SK-N-SH (cell line): ENCODE measurements at places on chromosomes 12 and 14.
A peak's percentile ranks its signal among the peaks of the same experiment; 100 is the strongest.

DNA sequence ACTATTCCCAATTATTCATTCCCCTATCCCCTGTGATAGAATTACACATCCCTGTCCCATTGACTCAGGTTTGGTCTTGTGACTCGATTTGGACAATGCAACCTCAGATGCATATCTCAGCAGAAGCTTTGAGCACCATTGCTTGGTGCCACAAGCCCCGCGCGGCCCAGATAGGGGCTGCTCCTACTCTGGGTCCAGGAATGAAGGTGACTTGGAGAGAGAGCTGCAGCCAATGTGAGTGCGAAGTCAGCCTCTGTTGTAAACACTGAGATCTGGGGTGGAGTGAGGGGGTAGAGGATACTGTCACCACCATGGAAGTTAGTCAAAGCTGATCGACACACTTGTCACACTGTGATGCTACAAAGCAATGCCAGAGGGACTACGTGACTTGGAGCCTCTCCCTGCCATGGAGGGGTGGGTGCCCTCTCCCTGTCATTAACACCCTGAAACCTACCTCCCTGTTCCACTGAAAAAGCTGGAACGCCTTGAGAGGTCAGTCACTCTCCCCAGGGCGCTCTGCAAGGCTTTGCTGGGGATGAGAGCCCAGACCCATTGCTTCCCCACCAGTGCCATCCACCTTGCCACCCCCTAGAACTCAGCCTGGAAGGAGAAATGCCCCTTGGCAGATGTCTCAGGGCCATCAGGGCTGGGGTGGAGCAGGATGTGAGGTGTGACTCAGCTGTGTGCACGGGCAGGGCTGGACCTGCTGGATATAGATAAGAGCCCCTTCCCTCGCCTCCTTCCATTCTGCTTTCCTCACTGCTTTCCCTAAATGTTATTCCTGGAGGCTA lies 6.6 kb upstream of the PLEK2 start:
- DNase-seq: no peak

- DNase-seq: no peak
Measured at GRCh38 chr12:10397296-10397695, 7.5 kb upstream of the KLRK1 start.

- no peak for DNase-seq
Measured at GRCh38 chr12:2169940-2170339, 117.2 kb downstream of the CACNA1C start.

DNA sequence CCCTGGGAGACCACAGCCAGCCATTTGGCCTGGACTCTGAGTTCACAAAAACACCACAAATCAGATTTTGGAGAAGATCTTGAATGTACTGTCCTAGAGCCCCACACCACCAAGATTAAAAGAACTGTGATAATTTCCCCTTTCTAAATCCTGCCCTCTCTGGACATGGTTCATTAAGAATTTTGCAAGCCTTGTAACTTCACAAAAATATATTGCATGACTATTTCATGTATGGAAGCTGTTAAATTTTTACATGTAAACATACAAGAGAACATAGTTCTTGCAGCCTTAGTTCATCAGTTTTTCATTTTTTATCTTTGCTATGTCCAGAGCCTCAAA lies 97.0 kb downstream of the SCARB1 start:
- DNase-seq: no peak

- peak; percentile 16 for DNase-seq
Measured at GRCh38 chr14:35333797-35334743, 41.9 kb downstream of the PSMA6 start.

DNA sequence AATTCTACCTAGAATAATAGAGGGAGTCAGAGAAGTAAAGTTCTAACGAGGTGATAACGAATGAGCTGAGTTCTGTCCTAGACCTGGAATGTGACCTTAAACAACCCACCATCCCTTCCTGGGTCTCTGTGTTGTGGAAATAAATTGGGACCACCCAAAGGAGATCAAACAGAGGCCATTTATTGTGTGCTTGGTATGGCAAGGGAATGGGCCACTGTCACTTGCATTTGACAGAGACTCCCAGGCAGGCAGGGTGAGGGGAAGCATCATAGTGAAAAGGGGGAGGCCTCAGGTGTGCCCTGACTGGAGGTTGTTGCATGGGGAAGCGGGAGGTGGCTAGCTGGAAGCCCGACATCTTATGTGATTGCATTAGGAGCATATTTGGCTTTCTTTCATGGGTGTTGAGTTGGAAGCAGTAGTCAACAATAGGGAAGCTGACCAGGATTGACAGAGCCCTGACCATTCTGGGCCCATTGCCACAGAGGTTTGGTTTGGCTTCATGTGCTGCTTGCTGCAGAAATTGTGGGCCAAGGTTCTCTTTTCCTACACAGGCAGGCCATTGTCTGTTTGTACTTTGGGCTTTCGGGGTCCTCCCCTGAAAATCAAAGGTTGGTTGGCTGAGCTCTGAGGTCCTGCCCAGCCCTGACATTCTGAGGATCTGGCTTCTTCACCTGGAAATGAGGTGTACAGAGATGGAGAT lies 17.6 kb upstream of the FAM181A start:
- DNase-seq: no peak

DNA sequence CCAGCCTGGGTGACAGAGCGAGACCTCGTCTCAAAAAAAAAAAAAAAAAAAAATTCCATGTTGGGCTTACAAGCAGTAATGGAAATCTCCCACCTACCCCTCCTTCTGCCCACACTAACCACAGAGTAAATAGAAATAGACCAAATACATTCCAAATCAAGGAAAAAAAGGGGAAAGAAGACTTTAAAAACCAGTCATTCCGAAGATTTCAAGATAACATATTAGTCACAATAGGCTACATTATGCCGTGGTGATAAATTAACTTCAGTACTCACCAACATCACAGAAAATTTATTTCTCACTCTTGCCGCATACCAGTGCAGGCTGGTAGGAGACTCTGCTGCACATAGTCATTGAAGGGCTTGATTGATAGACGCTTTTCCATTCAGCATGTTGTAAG lies 15.5 kb upstream of the ETV6 start:
- no peak for DNase-seq

- peak; percentile 11 for DNase-seq
Measured at GRCh38 chr12:26668230-26668629, 164.8 kb downstream of the ITPR2 start.

DNA sequence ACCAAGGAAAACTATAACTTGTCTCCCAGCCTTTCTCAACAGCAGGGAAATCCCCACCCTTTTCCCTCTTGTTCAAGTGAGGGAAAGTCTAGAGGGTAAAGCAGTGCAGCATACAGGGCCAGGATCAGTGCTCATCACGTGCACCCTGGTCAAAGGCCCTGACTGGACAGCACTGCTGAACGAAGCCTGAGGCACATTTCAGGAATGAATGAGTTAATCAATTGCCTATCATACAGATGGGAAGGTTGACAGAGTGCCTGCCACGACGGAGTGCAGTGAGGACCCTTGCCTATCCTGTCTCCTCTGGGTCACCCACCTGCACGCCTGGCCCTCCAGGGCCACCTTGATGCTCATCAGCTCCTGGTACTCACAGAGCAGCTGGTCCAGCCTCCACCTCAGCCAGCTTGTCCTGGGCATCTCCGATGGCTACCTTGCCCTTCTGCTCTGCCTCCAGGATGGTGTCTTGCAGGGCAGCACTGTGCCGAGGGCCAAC lies 11.7 kb upstream of the KRT73 start:
- DNase-seq: no peak

DNA sequence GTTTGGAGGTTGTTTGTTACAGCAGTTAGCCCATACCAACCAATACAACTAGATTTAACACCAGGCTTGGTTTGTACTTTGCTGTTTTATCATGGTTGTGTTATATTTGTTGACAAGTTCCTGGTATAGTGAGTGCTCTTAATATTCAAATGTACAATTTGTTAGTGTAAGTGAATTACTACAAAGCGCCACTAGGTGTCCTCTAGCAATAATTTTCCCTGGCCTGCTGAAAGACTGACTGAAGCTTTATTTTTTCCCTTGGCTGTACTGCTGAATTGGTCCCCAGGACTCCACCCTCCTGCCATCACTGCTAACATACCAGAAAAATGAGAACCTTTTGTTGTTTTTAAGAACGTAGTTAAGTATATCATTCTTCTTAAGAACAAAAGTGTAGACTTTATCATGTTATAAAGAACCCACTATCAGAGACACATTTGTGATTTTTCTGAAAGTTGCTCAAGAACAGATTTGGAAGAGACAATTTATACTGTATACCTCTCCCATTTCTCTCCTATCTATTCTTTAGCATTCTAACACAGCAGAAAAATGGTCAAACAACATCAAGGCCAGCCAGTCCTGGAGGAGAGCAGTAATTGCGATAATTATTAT lies 75.3 kb upstream of the FAR2 start:
- DNase-seq: peak; percentile 42

GRCh38 chr14:52253503-52253902 lies 14.0 kb upstream of the PTGDR start:
- no peak for DNase-seq

- DNase-seq: no peak
Measured at GRCh38 chr14:61234215-61234916, 46.8 kb downstream of the TMEM30B start.

DNA sequence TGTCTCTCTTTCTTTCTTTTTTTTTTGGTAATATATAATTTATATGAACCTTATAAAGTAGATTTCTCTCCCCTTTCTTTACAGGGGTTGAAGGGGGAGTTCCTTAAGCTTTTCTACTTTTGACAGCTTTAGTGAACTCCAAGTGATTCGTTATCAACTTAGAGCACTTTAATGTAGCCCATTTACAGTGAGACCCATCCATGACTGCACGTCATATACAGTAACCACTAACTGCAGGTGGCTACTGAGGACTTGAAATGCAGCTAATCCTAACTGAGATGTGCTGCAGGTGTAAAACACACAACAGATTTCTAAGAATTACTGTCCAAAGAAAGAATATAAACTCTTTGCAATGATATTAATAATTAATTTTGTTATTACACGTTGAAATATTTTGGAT lies 582 bp downstream of the LRRIQ1 start:
- no peak for DNase-seq

DNA sequence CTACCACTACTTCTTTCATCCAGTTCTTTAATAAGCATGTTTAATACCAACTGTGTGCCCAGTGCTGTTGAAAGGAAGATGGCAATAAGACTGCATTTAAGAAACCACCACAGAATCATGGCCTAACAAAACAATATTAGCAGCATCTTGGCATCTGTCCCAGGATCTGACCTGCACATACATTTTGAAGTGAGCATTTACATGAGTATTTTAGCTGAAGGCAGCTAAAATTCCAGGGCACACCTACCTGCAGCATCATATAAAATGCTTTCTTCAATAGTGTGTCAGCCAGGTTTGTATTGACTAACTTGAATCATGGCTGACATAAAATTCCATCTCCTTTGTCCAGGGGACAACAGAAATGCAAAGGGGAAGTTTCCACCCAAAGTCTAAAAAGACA lies 65.0 kb upstream of the ARHGAP5 start:
- no peak for DNase-seq

DNA sequence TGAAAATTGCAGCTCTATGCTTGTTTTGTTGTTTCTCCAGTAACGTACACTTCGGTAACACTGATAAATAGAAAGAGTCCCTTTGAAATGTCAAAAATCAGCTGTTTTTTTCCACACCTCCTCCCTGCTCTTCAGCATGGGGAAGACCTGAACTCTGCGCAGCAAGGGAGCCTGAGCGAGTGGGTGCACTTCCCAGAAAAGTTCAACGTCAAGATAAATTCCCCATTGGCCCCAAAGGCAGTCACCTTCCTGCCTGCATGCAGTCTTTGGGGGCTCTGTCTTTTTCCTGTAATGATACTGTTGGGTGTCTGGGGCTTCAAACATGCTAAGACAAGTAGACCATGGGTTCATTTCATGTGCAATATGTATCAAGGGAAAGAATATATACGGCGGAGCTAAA lies 8.8 kb upstream of the FOXG1 start:
- no peak for DNase-seq

- no peak for DNase-seq
Measured at GRCh38 chr12:123071857-123072256, 79.0 kb downstream of the PITPNM2 start.

DNA sequence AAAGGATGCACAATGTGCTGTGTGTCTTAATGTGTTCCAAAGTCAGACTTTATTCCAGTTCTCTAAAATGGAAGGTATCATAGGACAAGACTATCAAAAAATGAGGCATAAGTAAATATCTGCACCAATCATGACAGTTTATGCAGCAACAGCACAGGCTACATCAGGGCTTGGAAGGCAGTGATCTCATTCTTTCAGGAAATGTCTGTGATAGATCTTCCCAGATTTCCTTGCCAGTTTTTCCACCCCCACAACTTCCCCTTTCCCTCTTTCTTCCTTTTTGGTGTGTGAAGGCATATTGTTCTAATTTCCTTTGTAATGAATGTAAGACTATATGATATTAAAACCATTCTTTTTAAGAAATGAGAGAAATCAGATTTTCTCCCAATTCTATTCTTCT lies 326.7 kb downstream of the ATP23 start:
- DNase-seq: no peak

GRCh38 chr14:103061482-103061976 lies 4.2 kb upstream of the CDC42BPB start:
- DNase-seq: no peak

DNA sequence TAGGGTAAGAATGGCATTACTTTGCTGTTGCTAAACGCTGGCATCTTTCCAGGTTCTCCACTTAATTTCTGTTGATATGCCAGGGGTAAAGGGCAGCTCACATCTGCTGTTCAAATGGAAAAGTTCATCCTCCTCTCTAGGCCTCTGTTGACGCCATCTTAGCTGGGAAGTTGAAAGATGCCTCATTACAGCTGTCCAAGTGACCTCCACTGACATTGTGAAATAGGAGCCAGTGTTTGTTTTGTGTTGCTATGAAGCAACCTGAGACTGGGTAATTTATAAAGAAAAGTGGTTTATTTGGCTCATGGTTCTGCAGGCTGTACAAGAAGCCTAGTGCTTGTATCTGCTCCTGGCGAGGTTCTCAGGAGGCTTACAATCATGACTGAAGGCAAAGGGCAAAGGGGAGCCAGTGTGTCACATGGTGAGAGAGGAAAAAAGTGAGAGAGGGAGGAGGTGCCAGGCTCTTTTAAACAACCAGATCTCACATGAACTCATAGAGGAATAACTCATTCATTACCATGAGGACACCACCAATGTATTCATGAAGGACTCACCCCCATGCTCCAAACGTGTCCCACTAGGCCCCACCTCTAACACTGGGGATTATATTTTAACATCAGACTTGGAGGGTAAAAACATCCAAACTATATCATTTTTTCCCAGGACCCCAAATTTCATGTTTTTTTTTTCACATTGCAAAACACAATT lies 3.2 kb upstream of the ADAM21 start:
- DNase-seq: no peak

- DNase-seq: no peak
Measured at GRCh38 chr12:88310069-88310468, 168.0 kb downstream of the TMTC3 start.

GRCh38 chr14:44448951-44449358 lies 58.1 kb downstream of the FSCB start:
- DNase-seq: no peak

- no peak for DNase-seq
Measured at GRCh38 chr14:22579236-22579635, 9.8 kb downstream of the DAD1 start.

DNA sequence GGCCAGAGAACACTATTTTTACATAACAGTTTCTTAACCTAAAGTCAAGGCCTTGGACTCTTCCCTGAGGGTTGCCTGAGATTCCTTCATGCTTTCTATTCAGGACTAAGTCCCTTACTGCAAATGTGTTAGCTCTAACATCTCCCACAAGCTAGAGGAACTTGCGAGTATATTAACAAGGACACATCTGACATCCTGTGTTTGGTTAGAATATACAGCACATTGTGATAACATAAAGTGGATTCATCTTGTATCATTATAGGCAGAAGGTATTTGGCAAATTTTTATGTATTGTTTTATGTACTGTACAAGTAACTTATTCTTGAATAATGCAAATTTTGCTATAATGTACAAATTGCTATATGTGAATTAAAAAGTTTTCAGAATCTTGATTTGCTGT lies 45.5 kb downstream of the SH2B3 start:
- DNase-seq: no peak
